ENCODE measurements at places on chromosomes 11 and 22.

DNA sequence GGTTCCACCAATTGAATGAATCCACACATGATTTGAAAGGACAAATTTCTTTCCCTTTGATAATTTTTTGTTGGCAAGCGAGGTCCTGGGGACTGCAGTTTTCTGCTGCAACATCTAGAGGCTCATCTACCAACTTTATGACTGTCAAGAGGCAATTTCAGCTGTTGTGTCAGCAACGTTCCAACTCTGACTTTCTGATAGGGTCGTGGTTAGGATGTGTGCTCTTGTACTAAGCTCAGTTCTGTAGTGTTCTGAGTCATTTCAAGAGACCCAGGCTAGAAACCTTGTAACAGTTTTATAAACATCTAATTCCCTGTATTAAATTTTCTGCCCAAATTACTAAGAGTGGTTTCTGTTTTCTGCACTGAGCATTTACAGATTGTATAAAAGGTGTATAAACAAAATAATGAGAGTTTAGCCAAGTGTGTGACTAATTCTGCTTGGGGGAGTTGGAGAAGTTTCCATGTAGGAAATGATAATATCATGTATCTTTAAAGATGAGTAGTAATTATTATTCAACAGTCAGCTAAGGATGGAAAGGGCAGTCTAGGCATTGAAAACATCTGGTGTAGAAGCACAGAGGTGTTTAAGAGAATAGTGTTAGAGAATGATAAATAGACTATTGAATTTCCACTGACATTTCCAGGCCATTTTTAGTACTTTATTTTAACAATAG is 72.2 kb downstream of the RBMXL2 start:
- no peak for DNase-seq

- DNase-seq, result no peak
Observed at GRCh38 chr11:3926458-3927095, 71.1 kb downstream of the STIM1 start.

DNA sequence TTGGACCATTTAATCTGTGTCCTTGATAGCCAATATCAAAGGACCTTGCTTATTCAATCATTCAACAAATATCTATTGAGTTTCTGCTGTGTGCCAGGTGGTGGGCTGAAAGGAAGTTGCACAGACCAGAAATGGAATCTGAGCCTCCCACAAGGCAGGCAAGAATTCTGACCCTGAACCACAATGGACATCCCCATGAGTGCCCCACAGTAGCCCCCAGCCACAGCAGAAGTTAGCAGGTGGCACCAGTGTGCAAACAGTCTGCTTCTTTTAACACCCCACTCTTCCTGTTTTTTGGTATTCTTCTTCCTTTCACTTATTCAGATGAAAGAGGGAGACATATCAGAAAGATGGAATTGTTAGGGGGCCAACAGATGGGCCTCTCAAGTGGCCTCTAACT is 12.2 kb upstream of the SERPING1 start:
- DNase-seq, result no peak

- DNase-seq, result no peak
Observed at GRCh38 chr11:58186938-58187337, 1.9 kb upstream of the OR9Q2 start.

GRCh38 chr22:29089507-29089906 is 16.7 kb downstream of the KREMEN1 start:
- no peak for DNase-seq

DNA sequence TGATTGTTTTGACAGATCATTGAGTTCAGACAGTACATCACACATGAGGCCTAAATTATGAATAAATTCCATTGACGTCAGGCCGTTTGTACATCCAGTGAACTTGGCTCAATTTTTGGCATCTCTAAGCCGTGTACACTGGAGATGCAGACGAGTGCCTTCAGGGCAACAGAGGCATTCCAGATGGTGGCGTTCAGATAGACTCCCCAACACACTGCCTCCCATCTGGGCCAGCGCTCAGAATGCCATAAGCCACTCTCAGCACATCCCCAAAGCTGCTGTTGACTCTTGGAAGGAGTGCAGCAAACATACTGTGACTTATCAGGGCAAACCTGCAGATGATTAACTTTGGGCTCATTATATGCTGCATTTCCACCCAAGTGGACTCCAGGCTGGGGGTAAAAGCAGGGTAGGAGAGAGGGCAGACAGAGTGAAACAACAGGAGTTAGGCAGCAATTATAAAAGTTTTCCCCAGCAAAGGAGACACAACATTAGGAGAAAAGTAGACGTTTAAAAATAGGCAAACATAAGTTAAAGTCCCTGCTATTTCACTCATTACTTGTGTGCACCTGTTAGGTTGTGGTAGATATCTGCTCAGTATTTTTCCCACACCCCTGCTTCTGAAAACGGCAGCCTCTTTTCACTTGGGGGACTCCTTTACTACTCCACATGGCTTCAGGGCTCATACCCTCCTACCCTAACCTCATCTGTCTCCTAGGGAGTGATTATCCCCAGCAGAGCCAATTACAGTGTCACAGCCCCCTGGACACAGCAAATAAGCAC is 60.2 kb upstream of the PDE3B start:
- DNase-seq, result peak; percentile 47

GRCh38 chr11:1298695-1299492 is 10.5 kb downstream of the TOLLIP start:
- DNase-seq, result no peak

- no peak for DNase-seq
Observed at GRCh38 chr11:74132833-74133232, 38.0 kb downstream of the C2CD3 start.

DNA sequence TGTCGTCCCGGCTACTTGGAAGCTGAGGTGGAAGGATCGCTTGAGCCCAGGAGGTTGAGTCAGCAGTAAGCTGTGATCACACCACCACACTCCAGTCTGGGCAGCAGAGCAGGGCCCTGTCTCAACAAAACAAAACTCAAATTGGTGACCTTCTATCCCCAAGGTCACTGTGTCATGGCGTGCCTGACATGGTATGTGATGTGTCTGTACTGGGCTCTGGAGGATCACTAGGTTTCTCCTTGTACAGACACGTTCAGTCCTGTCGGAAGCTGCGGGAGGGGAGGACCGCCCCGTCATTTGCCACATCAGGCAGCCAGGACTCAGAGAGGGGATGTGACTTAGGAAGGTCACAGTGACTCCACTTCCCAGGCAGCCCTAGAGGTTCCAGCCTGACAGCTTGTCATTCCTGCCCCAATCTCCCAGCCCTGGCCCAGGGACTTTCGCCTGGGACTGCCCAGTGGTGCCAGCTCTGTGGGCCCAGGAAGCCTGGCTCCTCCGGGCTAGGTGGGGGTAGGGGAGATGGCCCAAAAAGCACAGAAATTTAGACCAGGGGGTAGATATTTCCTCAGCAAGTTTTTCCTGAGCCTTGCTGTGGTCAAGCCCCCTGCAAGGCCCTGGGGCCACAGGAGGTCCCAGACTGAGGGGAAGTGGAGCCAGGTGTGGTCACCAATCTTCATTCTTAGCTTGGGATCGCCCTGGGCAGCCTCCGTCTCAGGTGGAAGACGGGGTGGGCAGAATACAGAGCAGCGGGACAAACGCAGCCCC is 53.2 kb downstream of the TRIOBP start:
- DNase-seq, result no peak

DNA sequence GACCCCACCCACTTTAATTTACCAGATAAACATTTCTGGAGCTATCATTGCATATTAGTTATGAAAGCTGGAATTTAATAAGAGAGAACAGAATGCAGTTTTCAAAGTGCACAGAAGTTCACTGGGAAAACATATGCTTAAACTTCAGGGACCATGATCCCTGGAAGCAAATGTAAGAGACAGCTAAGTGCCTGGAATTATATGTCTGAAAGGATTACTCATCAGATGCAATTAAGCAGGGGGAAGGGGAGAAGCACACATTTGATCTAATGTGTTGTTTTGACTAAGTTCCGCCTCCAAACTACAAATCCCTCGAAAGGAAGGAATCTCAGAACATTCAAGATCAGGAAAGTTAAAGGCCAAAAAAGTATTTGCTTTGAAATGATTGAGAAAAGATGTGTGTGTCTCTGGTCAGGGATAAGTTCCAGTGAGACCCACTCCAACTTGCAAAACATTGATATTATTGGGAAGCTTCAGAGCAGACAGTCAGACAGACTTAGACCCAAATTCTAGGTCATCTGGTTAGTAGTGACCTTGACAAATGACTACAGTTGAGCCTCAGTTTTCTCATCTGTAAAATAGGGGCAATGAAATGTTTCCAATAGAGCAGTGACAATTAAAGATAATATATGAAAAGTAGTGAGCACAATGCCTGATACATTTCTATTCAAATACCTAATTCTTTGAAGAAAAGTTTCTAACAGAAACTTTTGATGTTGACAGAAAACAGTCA is 147.6 kb downstream of the ME3 start:
- no peak for DNase-seq

- no peak for DNase-seq
Observed at GRCh38 chr11:119705362-119705761, 23.6 kb downstream of the NECTIN1 start.

- peak; percentile 94 for DNase-seq
Observed at GRCh38 chr22:36467946-36468345, 13.5 kb downstream of the TXN2 start.

- DNase-seq, result no peak
Observed at GRCh38 chr11:47441421-47441820, 7.5 kb downstream of the RAPSN start.

GRCh38 chr22:19360300-19360792 is 68.8 kb upstream of the CLTCL1 start:
- DNase-seq, result no peak

GRCh38 chr11:68215087-68215445 is 2.0 kb upstream of the KMT5B start:
- no peak for DNase-seq

DNA sequence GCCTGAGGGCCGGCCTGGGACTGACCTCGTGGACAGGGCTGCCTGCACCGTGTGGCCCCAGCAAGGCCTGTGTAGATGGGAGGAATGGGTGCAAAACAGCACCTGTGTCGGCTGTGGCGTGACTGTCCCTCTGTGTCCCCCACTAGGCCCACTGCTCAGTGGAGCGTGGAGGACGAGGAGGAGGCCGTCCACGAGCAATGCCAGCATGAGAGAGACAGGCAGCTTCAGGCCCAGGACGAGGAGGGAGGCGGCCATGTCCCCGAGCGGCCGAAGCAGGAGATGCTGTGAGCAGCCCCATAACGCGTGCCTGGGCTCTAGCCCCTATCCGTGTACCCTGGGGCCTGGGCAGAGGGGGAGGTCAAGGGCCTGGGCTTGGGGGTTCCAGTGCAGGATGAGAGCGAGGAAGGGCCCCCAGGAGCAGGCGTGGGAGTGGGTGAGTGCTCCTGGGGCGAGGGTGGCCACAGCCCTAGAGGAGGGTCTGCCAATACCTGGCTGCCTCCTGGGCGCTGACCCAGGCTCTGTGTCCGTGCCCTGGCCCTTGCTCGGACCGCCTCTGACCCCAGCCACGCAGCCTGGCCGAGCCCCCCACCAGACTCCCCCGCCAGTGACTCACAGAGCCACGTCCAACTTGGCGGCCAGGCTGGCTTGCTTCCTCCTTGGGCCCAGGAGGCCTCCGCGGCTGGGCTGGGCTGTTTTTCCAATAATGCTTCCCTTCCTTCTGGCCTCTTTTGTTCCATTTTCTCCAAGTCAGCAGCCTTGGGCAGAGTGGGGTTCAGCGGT is 11.6 kb downstream of the PRR33 start:
- no peak for DNase-seq

DNA sequence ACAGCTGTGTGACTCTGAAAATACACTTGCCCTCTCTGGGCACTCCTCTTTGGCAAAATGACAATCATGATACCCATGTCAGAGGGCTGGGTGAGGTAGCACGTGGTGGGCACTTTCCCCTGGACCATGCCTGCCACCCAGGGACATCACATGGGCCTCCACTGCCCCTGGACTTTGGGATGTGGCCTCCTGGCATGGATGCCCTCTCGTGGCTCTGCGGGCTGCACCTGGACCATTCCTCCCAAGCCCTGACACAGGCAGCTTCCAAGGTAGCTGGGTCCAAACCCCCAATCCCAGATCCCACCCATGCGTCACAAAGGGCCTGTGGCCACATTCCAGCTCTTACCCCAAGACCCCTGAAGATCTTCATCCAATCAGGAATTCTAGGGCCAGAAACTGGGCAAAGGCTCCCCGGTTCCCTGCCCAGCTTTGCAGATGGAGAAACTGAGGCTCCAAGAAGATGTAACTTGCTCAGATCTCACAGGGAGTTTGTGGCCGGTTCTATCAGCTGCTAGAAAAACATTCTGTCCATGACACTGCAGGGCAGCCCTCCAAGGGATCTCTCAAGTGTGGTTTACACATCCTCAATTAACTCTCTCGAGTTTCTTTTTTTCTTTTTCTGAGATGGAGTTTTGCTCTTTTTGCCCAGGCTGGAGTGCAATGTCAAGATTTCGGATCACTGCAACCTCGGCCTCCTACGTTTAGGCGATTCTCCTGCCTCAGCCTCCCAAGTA is 35.4 kb upstream of the CYB5R3 start:
- no peak for DNase-seq

Measured in HFF-Myc (cell line).